ENCODE measurements at places on chromosomes 11 and 22.

DNA sequence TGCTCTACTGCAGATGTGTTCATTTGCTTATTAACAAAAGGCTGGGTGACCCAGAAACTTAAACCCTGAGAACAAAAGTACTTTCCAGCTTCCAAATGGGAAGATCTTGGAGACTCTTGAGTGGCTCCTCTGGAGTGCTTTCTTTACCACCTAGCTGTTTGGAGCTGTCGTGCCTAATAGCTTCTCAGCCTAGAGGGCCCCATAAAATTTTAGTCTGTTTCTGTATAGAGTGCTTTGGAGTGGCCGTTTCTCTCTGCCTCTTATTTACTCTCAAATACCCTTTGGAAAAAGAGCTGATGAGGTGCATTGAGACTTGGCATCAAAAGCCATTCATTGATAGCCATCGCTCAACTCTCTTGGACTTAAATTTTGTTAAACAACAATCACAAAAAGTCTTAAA lies 50.7 kb downstream of the ZNRF3 start:
- no peak for DNase-seq

DNA sequence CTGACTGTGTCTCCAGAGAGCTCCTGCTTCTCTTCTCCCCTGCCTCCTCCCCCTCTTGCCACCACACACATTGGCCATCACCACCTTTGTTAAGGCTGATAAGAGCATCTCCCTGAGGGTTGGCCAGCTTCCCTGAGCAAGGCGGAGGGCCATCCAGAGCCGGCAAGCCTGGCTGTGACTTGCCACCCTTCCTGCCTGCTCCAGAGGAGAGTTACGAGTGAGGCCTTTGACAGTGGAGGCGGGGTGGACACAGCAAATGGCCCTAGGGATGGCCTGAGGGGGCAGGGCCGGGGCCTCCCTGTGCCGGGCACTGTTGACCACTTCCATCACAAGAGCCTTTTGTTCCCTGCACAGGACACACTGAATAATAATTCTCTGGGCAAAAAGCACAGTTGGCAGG lies 5.4 kb downstream of the FREY1 start:
- no peak for DNase-seq

DNA sequence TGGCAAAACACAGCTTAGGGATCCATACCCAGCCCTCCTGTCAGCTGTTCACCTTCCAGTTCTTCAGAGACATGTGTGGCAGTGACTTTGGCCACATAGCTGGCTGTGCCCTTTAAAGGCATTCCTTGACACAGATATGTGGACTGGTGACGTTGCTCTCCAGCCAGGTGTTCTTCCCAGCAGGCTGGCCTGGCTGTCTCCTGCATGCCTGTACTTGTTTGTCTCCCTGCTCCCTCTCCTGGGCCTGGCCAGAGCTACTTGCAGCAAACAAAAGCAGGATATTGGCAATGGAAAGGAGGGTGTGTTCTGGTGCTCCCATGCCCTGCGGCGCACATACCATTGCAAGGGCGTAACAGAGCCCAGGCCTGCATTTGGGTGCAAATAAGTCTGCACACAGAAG lies 38.3 kb downstream of the PIK3IP1 start:
- no peak for DNase-seq

DNA sequence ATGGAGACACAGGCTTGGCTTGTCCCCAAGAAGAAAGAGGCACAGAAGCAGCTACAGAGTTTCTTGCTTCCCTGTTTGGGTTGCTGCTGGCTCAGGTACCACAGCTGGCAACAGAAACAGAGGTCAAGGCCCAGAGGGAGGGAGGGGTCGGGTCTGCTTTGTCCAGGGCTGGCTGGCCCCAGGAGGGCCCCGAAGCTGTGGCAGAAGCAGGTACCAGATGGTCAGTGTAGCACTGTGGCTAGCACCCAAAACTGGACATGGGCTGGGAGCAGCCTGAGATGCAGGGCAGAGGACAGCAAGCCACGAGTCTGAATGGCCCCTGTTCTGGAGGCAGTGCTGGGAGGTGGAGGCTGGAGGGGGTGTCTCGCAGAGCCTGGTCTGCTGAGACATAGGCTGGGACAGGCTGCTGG lies 52.3 kb upstream of the CCDC188 start:
- no peak for DNase-seq
